ENCODE measurements at places on chromosomes 2 and 18.

- no peak for DNase-seq
Observed at GRCh38 chr2:153232464-153232863, 246.1 kb downstream of the RPRM start.

- DNase-seq, result peak; percentile 70
Observed at GRCh38 chr2:217886720-217887309, 116.0 kb downstream of the TNS1 start.

- DNase-seq, result no peak
Observed at GRCh38 chr2:160279813-160280465, 79.9 kb upstream of the ITGB6 start.

GRCh38 chr2:143524119-143524553, 394.9 kb downstream of the ARHGAP15 start:
- no peak for DNase-seq

DNA sequence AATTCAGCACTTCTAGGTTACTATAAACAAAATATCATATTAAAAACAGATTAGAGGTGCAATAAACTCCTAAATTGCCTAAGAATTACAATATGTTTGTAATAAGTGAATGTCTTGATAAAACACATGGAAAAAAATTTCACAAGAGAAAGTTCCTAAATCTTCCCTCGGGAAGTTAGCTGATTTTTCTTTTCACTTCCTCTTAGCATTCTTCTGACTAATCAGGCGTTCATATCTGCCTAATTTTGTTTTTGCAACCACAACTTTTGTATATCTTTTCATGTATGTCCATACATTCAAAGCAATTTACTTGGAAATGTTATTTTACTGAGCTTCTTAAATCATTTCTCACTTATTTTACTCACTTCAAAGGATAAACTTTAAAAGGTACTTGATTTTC, 88.5 kb downstream of the RTTN start:
- no peak for DNase-seq

- DNase-seq, result no peak
Observed at GRCh38 chr2:108061439-108062042, 75.2 kb downstream of the SLC5A7 start.

- no peak for DNase-seq
Observed at GRCh38 chr2:74071426-74071825, 76.3 kb downstream of the BOLA3 start.

DNA sequence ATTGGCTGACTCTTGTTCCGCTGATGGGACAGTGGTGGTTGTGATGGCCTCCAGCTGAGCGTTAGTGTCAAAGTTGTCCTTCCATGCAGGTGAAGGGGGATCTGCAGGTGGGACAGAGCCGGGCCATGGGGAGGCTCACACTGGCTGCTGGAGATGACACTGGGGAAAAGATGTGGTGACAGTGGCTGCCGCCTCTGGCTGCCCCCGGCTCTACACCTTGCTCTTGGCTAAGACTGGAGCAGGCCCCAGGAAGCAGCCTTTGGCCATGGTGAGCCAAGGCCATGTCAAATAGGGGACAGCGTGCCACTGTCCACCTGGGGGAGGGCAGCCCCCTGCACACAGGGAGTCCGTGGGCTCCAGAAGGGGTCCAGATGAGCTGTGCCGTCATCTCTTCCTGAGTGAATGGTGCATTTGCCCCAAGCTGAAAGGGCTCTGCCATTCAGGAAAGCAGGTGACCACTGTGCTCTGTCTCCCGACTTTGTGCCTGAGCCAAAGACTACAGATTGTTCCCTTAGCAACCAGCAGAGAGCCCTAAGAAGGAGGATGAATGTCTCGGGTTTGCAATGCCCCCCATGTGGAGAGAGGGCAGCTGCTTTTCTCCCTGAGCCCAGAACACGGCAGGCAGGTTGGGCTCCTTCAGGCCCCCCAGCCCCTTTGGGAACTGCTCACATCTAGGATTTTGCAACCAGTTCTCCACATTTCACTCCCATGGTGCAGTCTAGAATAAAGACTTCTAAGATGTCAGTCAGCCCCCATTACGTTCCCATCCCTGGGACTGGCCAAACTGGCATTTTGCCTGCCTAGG, 79.1 kb upstream of the BCL2L11 start:
- DNase-seq, result no peak

DNA sequence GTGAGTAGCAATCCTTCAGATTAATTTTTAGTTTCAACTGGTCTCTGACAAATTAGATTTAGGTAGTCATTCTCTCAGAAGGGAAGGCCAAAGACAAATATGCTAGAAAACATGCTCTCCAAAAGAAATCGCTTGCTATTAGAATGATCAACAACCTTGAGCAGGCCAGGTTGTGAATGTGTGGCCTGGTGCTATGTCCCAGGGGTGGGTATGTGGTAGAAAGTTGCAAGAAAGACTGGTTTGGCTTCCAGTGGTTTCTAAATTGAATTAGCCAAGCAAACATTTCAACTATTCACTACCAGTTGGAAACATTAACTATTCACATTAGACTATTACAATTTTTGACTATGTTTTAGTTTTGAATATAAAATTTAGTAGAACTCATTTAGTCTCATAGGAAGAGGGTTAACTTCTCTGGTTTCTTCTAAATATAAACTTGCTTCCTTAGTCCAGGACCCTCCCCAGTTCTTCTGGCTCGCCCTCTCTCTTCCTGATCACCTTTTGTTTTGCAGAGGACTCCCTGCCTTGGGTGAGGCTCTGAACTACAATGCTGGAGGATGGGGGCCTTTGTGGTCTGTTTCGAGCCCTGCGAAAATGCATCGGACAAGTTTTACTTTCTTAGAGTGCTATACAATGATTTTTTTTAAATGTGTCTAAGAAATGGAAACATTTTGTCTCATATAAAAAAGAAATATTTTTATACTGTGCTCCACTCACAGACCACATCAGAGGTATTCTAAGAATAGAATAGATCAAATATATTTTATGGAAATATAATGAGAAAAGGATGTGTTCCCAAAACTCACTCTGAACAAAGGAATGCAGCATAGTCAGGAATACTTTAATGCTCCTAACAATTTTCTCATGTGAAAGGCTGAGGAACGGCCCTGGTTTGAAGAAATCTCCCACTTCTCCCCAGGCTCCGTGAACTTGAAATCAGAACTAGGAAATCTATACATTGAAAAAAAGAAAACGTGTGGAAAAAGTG, 375.0 kb upstream of the ZEB2 start:
- no peak for DNase-seq

DNA sequence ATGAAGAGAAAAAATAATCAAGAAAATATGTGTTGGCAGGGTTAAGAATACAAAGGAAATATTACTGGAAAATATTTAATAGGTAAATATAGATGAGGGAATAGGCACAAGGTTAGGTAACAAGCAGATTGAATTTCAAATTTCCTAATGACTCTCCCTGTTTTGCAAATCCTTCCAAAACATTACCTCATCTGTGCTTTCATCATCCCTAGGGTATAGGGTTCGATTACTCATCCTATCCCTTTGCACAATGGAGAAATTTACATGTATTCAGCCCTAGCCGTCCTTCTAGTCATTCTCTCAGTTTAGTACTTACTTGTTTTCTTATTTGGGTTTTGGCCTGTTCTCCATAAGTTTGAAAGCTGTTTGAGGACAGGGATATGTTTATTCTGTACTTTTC, 864.6 kb upstream of the FSHR start:
- no peak for DNase-seq

GRCh38 chr18:21117409-21118131, 6.0 kb upstream of the ROCK1 start:
- no peak for DNase-seq

GRCh38 chr2:9889812-9890261, 46.6 kb downstream of the TAF1B start:
- no peak for DNase-seq

DNA sequence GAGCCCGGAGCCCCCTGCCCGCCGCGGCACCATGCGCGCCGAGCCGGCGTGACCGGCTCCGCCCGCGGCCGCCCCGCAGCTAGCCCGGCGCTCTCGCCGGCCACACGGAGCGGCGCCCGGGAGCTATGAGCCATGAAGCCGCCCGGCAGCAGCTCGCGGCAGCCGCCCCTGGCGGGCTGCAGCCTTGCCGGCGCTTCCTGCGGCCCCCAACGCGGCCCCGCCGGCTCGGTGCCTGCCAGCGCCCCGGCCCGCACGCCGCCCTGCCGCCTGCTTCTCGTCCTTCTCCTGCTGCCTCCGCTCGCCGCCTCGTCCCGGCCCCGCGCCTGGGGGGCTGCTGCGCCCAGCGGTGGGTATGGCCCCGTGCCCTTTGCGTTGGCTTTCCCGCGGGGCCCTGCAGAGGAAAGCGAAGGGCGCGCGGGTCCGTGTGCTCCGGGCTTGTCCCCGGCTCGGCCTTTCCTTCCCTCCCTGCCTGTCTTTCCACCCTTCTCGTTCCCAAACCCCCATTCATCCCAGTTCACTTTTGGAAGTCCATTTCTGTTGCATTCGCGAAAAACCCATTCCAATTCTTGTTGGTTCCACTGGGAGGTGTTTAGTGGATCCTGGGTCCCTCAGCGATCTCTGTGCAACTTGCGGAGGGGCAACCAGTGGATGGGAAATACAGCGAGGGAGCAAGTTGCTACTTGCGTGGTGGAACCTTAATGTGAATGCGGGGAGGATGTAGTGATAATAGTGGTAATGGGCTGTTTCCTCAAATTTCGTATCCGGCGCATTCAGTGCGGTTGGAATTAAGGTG, 599 bp downstream of the ADAM23 start:
- DNase-seq, result peak; percentile 6

DNA sequence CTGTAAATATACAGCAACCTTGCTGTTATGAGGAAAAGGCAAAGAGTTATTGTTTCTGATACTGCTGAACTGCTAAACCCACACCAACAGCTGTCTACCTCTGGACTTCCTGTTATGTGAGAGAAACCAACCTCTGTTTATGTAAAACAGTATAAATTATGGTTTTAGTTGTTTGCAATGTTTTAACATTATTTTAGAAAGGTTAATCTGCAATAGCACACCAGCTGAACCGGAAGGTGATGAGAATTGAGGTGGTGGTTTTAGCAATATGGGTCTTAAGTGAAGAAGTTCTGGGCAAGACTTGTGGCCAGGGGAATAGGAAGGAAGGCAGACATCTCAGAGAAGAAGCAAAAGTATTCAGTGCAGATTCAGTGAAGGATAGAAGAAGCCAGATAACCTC, 237.8 kb downstream of the PLCL1 start:
- no peak for DNase-seq

- no peak for DNase-seq
Observed at GRCh38 chr18:63619661-63620060, 24.4 kb downstream of the SERPINB4 start.

DNA sequence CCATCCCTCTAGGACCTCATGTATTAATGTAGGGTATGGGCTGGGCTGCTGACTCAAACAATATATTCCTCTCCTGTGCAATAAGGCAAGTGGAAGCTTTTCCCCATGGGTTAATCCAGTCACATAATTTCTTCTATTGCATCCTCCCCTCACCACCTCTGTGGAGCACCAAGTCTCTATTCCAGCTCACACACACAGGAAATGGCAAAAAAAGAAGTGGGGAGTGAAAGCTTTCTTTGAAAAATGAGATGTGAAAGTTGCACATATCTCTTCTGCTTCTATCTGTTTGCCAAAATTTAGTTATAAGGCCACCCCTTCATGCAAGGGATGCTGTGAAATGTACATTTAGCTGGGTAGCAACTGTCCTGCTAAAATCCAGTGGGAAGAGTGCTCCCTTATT, 121.3 kb downstream of the CDC42EP3 start:
- peak; percentile 24 for DNase-seq

GRCh38 chr2:95023222-95023597, 2.3 kb upstream of the MAL start:
- peak; percentile 30 for DNase-seq

DNA sequence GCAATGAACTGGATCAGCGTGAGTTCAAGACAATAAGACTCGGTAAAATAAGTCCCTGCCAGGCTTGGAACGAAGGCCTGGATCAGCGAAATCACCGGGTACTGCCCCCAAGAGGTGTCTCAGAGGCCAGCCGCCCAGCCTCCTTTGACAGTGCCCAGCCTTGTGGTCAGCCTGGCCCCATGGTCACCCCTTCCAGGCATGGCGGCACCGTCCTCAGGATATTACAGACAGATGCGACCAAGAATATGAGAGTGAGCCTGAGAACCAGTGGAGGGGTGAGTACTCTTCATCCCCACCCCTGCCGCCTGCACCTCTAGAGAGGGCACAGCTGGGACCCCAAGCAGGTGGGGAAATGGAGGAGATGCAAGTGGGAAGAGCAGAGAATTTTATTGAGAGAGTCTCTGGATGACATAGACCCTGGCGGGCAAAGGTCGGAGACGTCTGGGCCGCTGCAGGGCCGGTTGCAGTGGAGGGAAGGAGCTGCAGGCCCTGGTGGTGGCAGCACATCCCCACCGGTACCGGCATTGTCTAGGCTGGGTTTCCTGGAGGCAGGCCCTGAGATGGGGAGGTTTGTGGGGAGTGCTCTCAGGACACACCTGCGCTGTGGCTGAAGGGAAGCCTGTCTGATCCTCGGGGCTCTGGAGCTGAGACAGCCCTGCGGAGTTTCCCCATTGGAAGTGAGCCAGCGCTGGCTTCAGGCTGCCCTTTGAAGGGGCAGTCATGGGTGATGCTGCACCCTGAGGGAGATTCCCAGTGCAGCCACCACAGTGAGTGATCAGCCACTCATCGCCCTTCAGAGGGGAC, 190.0 kb downstream of the SEPTIN10 start:
- no peak for DNase-seq

DNA sequence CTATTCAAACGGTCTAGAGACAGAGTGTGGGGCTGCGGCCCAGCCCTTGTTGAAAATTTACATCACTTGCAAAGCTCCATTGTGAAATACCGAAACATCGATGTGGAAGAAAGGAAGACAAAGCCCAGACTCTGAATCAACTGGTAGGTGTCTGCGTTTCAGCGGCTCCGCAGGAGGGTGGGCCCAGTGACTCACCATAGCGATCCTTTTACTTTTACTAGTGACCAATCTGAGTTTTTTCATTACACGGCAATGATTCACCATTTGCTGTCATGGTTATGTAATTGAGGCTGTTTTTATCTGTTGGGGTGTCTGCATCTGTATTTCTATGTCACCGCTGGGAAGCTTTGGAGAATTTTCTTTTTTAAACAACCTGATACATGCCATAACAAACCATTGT, 66.6 kb upstream of the ODC1 start:
- DNase-seq, result no peak

- DNase-seq, result no peak
Observed at GRCh38 chr2:202031246-202031951, 2.3 kb upstream of the FZD7 start.

DNA sequence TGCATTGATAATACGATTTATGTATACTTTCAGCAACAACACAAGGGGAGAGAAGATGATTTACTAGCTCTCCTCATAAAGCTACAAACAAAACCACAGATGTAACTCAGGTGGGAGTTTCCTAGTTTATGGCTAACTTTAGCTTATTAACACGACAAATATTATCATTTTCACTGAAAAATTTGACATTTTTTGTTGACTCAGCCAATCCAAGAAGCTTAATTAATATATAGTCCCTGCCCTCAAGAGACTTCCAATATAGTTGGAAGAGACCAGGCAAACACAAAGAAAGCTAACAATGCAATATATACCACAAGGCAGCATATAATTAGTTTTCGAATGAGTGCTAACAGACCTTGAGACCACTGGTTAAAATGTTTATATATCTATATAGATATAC, 775 bp downstream of the WDR12 start:
- DNase-seq, result no peak

- no peak for DNase-seq
Observed at GRCh38 chr2:176455816-176456291, 186.6 kb downstream of the MTX2 start.
